ENCODE measurements at places on chromosomes 7 and 10. TPM values are rescaled to one million over a fixed set of nuclear protein-coding genes. Genes with fewer than 3 reads are reported as not detected.

DNA sequence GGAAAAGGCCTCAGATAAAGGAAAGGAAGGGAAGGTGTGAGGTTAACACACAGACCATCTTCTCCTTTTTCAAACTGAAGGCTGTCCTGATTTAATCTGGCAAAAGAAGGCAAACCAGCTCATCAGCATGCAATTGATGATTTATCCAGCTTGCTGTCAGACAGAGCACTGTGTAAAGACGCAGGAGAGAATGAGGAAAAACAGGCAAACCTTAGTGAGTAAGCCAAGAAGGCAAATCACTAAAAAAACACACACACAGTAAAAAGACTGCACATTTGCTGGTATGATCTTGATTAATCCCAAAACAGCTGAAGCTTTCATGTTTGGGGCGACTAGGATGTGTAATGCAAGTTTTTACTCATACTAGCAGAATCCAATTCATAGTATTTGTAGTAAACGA, 65.8 kb upstream of the SKAP2 start:
- no peak overlapping the region for H3K27ac ChIP-seq
- DNase-seq = no peak
- no peak overlapping the region for H3K4me3 ChIP-seq
- H3K27me3 ChIP-seq = peaks cover 8% of the 10 kb centered on the region

ECHDC3 gene
- 5.7 TPM for total RNA-seq

- no peak overlapping the region for H3K4me3 ChIP-seq
- no peaks in the 10 kb centered on the region for H3K27me3 ChIP-seq
- no peaks in the 10 kb centered on the region for H3K36me3 ChIP-seq
- H3K4me1 ChIP-seq = peaks cover 20% of the 10 kb centered on the region
Measured at GRCh38 chr7:18896343-18896975, 221.0 kb downstream of the TWIST1 start.

DNA sequence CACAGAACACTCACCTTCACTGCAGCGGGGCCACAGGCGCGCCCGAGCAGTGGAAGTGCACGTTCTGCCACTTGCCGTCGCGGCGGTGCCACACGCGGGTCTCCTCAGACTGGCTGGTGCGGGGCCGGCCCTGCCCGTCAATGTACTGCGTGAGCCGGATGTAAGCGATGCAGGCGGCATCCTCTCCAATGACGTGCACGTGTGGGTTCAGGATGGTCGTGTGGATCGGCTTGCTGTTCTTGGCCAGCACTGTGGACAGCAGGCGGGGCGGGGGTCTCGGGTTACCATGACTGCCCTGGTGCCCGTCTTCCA, 19.2 kb downstream of the YKT6 start:
- H3K27me3 ChIP-seq = peaks cover 4% of the 10 kb centered on the region
- H3K27ac ChIP-seq = no peak overlapping the region
- no peaks in the 10 kb centered on the region for H3K36me3 ChIP-seq
- H3K4me3 ChIP-seq = no peak overlapping the region
- peak; percentile 90 for DNase-seq

GRCh38 chr10:7471720-7472367, 61.0 kb upstream of the SFMBT2 start:
- H3K4me1 ChIP-seq = peaks cover 25% of the 10 kb centered on the region

CLDN3 gene
- 0.32 TPM for total RNA-seq

VSIR gene
- total RNA-seq = 1.3 TPM

DNA sequence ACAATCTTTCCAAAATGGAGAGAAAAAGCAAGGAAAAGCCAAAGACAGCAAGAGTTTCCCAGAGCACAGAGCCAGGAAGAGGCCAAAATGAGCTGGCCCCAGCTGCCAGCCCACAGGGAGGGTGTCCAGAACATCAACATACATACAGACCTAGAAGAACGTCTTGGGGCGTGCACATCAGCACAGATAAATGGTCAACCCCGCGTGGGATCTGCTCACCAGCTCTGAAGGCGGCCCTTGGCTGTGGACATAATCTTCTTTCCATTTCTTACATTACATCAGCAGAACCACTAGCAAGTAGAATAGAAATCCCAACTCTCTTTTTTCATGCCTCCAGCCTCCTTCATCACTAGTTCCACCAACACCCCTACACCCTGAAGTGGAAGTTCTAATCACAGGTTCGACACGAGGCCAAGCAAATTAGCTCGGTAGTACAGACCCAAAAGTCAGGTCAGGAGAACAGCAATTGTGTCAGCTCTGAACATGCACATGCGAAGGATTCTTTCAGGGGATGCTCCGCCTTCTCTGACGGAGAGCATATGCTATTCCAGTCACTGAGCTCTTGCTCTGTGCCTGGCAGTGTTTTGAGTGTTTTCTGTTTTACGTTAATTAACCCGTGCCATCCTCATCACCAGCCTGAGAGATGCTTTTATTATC, 16.4 kb downstream of the SH3PXD2A start:
- H3K36me3 ChIP-seq = no peaks in the 10 kb centered on the region
- no peak overlapping the region for H3K4me3 ChIP-seq
- peaks cover 3% of the 10 kb centered on the region for H3K27me3 ChIP-seq

- no peak overlapping the region for H3K27ac ChIP-seq
- no peaks in the 10 kb centered on the region for H3K4me1 ChIP-seq
- H3K27me3 ChIP-seq = peaks cover 17% of the 10 kb centered on the region
- no peaks in the 10 kb centered on the region for H3K36me3 ChIP-seq
- peak; percentile 88 for DNase-seq
- H3K4me3 ChIP-seq = no peak overlapping the region
Measured at GRCh38 chr7:157719705-157720655, 383.2 kb downstream of the DNAJB6 start.

GRCh38 chr7:100156331-100157068, 2.0 kb downstream of the TRAPPC14 start:
- H3K27ac ChIP-seq = peak overlapping the region; percentile 69
- DNase-seq = no peak
- H3K4me3 ChIP-seq = peak overlapping the region; percentile 75
- H3K4me1 ChIP-seq = peaks cover 28% of the 10 kb centered on the region

DNA sequence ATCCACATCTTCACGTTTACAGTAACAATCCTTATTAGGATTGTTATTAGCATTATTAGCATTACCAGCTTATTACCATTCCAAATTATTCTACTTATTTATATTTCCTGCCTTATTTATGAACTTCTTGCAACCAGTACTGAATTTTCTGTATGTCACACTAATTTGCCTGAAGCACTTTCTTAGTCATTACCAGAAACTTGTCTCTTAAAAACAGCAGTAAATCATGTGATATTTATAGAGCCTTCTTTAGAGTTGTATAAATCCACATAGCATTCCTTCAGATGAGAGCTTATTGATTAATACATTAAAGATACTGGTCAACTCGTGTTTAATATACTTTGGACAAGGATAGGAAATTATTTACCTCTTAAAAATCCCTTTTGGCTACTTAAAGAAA, 618.6 kb downstream of the SUGCT start:
- H3K4me1 ChIP-seq = peaks cover 67% of the 10 kb centered on the region
- H3K27me3 ChIP-seq = no peaks in the 10 kb centered on the region
- no peak overlapping the region for H3K4me3 ChIP-seq
- no peak for DNase-seq

DNA sequence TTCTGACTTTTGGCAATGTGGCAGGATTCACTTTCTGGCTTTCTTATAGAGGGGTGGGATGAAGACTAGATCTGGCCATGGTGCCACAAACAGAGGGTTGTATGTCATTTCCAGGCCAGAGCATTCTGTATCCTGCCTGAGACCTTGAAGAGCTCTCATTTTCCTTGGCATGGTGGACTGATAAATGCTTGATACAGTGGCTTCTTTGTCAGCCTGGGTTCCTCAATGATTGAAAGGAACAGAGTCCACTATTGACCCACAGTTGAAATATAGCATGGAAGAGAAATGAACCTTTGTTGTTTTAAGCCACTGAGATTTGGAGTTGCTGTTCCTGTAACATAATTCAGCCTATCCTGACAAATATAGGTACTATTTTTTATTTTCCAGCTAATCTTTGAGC, 462.7 kb downstream of the SUGCT start:
- H3K4me1 ChIP-seq = peaks cover 9% of the 10 kb centered on the region
- H3K27me3 ChIP-seq = no peaks in the 10 kb centered on the region
- H3K36me3 ChIP-seq = peaks cover 7% of the 10 kb centered on the region
- no peak overlapping the region for H3K27ac ChIP-seq
- no peak for DNase-seq
- no peak overlapping the region for H3K4me3 ChIP-seq

TYW1B gene
- total RNA-seq = 1.2 TPM

MLXIPL gene
- total RNA-seq = not detected

GRCh38 chr7:7109934-7110333, 72.4 kb upstream of the C1GALT1 start:
- no peak overlapping the region for H3K27ac ChIP-seq
- peaks cover 6% of the 10 kb centered on the region for H3K4me1 ChIP-seq
- no peak for DNase-seq
- H3K36me3 ChIP-seq = peaks cover 4% of the 10 kb centered on the region

DNA sequence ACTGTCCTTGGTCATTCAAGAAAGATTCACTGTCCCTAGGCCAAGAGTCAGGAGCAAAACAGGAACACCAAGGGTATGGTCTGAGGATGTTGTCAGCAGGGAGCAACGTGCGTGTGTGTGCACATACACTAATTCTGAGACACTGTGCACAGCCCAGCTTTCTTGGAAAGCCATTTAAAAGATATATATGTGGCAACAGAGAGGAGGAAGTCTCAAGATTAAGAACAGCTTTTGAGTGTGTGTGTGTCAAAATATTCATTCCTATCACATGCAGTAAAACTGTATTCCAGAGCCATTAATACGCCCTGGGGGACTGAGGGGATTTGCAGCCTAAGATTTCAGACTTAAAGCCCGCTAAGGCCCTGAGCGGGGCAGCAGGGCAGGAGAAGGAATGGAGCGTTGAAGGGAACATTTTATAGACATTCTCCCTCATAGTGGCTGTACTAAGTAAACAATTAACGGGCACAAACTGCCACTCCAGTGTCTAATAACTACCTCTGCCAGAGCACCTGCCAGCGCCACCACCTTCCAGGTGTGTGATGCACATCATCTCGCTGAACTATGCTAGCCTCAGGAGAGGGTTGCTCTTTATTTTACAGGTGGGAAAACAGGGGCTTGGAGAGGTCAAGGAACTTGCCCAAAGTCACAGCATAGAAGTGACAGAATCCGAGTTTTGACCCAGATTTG, 2.0 kb downstream of the NOD1 start:
- no peaks in the 10 kb centered on the region for H3K27me3 ChIP-seq
- H3K4me3 ChIP-seq = no peak overlapping the region
- H3K4me1 ChIP-seq = peaks cover 65% of the 10 kb centered on the region
- no peaks in the 10 kb centered on the region for H3K36me3 ChIP-seq
- DNase-seq = no peak

DNA sequence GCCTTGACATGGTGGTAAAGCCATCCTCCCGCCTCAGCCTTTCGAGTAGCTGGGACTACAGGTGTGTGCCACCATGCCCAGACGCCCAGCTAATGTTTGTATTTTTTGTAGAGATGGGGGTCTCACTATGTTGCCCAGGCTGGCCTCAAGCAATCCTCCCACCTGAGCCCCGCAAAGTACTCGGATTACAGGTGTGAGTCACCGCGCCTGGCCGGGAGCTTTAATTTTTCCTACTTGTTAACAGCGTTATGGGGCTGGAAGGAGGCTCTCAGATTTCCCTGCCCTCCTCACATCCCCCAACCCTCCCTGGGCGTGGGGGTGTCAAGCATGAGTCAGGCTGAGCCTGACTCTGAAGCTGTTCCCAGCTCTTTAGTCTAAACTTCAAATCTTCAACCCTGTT, 8.3 kb downstream of the ALKBH4 start:
- peaks cover 9% of the 10 kb centered on the region for H3K36me3 ChIP-seq
- H3K4me1 ChIP-seq = peaks cover 7% of the 10 kb centered on the region
- H3K27me3 ChIP-seq = no peaks in the 10 kb centered on the region
- DNase-seq = no peak
- no peak overlapping the region for H3K27ac ChIP-seq

DNA sequence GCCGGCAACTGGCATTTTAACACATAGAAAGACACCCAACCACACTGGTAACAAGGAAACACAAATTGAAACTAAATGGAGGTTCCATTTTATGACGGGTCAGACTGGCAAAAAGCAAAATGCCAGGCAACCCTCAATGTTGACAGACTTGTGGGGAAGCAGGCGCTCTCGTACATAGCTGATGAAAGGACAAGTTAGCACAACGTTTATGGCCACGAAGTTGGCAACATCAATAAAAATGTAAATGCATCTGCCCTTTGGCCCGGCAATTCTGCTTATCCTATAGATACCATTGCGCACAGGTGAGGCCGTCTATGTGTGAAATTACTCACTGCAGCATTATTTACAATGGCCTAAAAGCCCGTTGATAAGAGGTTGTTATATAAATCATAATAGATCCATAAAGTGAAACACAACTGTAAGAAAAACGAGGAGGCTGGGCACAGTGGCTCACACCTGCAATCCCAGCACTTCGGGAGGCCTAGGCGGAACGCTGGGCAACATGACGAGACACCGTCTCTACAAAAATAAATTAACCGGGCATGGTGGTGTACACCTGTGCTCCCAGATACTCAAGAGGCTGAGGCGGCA, 39.8 kb downstream of the FOXL3 start:
- H3K27me3 ChIP-seq = peaks cover 17% of the 10 kb centered on the region
- no peak overlapping the region for H3K4me3 ChIP-seq
- H3K4me1 ChIP-seq = peaks cover 13% of the 10 kb centered on the region
- no peaks in the 10 kb centered on the region for H3K36me3 ChIP-seq

MRLN gene
- total RNA-seq = not detected

CALHM2 gene
- total RNA-seq = 1.3 TPM

- no peak for DNase-seq
- H3K4me3 ChIP-seq = no peak overlapping the region
- H3K27ac ChIP-seq = no peak overlapping the region
Measured at GRCh38 chr7:77548206-77548605, 11.1 kb downstream of the PTPN12 start.

DNA sequence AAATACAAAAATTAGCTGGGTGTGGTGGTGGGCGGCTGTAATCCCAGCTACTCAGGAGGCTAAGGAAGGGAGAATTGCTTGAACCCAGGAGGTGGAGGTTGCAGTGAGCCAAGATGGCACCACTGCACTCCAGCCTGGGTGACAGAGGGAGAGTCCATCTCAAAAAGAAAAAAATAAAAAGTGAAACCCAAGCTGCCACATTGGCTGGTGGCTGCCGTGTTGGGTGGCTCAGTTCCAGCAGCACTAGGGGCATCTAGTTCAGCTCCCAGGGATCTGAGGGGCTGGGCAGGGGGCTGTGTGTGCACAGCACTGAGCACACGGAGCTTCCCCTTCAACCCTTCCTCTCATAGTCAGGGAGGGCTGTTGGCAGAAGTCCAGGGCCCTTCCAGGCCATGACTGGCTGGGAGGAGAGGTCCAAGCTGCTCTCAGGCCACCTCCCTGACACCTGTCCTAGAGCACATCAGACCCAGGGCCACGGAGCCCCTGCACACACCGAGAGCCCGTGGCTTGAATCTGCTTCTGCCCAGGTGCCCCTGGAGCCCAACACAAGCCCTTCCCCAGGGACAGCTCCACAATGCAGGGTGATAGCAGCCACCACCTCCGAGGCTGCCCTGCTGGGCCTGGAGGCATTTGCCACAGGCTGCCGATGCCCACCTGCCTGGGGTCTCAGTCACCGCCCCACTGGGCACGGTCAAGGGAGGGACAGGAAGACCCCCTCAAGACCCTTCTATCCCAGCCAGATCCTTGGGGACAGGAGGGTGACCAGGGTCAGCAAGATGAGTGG, 47.3 kb downstream of the YKT6 start:
- no peaks in the 10 kb centered on the region for H3K4me1 ChIP-seq
- H3K36me3 ChIP-seq = no peaks in the 10 kb centered on the region
- no peak overlapping the region for H3K27ac ChIP-seq
- no peak overlapping the region for H3K4me3 ChIP-seq

- DNase-seq = peak; percentile 7
- H3K4me1 ChIP-seq = peaks cover 8% of the 10 kb centered on the region
- peaks cover 42% of the 10 kb centered on the region for H3K27me3 ChIP-seq
- H3K4me3 ChIP-seq = no peak overlapping the region
- no peak overlapping the region for H3K27ac ChIP-seq
Measured at GRCh38 chr10:97180363-97180755, 5.4 kb downstream of the SLIT1 start.

HBP1 gene
- 49.4 TPM for total RNA-seq

EBLN1 gene
- total RNA-seq = not detected

Measured in chondrocyte (in vitro differentiated cells).